ENCODE measurements at places on chromosomes 16 and 17.

DNA sequence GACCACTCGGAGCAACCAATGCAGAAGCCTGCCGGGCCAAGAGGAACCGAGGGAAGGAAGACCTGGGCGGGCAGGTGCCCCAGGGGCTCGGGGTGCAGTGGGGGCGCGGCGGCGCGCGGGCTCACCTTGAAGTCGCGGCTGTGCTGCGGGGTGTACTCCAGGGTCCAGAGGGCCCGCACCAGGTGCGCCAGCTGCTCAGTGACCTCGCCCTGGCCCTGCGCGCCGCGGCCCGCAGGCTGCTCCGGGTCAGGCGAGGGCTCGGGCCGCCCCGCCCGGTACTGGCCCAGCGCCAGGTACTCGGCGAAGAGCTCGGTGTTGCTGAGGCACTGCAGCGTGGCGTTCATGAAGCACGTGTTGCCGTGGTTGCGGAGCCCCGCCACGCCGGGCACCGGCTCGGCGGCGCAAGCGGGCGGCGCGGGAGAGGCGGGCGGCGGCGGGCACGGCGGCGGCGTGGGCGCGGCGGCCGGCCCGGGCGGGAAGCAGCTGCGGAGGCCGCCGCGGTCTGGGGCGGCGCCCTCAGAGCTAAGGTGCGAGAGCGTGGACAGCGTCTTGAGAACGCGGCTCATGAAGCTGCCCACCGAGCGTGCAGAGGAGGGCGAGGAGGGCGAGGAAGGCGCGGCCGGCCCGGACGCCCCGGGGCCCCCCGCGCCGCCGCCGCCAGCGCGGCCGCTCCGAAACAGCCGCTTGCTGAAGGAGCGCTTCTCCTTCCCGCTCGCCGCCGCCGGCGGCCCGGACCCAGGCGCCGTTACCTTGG lies 562 bp downstream of the USP31 start:
- DNase-seq: peak; percentile 23

DNA sequence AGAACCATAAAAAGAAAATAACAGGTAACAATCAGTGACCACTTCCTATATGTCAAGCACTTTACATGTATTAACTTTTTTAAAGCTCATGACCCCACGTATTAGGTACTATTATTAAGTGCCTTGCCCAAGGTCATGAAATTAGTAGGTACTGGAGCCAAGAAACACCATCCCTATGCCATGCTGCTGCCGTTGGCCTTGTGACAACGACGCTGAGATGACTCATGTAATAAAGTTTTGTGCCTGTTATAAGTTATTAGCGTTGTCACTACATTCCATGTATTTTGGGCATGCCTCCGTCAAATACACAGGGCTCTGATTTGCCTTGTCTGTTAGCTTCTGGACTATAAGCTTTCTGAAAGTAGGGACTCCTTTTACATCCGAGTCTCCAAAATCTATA lies 1.4 kb downstream of the BBS2 start:
- DNase-seq: no peak

GRCh38 chr16:15464401-15465186 lies 30.2 kb downstream of the BMERB1 start:
- DNase-seq: no peak

GRCh38 chr17:42845918-42846593 lies 1.7 kb downstream of the AOC2 start:
- DNase-seq: no peak

DNA sequence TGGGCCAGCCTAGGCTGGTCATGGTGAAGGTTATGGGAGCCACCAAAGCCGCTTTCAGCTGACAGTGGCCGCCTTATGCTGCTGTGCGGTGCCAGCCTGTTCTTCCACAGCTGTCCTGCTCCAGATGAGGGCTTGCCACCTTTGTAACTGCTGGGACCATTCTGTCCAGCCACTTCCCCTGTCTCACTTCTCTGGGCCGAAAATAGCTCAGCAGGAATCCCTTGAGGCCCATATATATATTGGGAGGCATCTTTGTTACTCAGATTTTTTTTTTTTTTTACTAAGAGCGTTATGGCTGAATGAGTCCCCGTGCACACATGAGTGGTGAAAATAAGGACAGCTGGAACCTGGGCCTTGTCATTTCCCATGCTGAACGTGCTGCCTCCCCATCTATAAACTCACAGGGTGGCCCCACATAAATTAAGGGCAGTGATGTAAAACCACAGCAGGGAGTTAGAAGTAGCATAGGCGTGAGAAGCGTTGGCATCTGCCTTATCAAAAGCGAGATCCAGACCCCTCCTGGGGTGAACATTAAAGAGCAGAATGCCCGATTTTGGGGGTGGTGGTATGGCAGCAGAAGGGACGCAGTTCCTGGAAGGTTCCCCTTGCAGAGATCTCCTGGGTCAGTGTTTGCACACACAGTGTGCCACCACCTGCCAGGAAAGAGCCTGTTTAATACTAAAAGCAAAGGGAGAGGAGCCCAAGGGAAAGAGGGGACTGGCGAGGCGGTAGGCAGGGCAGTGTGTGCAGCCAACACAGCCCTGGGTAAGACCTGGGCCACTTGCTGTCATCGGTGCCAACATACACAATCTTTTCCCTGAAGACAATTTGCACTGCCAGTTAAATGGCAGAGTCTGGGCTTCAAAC lies 57.8 kb downstream of the USP43 start:
- DNase-seq: no peak

DNA sequence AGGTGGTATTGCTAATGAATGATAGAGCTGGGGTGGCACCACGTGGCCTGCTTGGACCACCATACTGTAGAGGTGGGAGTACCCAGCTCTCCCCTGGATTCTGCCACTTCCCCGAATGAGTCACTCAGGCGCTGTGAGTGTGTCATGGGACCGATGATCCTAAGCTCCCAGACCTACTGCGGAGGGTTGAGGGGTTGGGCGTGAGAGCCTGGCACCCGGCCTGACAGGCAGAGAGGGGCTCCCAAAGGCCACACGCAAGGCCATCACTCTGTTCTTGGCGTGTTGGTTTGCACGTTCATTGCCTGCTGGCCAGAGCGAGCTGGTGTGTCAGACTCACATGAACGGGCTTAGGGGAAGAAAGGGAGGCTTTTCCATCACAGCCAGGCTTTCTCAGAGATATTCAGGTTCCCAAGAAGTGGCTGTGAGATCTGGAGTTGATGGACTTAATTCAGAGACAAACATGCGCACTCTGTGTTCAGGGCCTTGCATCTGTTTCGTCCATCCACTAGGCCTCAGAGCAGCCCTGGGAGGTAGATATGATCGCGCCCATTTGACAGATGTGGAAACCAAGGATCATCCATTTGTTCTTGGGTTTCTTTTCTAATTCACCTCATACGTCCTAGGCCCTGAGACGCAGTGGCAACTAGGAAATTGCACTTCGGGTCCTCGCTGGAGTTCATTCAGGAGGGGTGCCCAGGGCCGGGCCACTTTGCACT lies 41.4 kb downstream of the CMIP start:
- DNase-seq: no peak

DNA sequence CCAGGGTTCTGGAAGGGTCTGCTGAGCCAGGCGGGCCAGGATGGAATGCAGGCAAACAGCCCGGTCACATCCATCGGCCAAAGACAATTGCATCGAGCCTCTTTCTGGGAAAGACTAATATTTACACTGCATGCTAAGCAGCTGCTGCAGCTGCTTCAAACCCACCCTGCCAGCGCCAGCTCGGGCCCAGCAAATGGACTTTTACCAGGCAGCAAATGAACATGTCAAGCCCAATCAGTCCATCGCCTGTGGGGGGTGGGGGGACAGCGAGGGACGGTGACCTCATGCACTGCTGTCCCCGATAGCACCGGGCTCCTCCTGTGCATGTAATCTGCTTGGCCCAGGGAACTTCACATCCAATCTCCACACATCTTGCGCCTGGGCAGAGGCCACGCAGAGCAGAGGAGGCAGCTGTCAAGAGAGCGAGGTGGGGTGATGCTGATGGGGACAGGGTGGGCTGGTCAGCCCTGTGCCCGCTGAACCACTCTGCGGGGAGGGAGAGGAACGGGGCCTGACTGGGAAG lies 39.4 kb upstream of the CDH5 start:
- DNase-seq: no peak

GRCh38 chr17:83110735-83111134 lies 31.3 kb downstream of the METRNL start:
- no peak for DNase-seq

DNA sequence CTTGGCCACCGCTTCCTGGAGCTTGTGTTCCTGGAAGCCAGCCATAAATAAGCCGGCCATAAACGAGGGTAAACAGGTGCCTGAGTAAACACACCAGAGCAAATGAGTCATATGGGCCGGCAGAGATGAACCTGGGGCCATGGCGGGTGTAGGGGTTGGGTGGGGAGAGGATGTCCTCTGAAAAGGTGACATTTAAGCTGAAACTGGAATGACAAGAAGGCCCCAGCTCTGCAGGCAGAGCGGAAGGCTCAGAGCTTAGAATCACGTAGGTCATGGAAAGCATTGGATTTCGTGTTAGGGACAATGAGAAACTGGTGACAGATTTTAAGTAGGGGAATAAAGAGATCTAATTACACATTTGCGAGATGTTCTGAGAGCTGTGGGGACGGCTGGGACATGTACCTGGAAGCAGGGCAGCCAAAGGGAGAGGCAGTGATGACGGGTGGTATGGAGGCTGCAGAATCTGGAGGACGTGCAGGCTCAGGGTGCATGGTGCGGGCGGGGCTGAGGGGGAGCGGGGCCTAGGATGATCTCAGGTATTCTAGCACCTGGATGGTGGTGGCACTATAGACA lies 8.1 kb upstream of the DNASE1 start:
- no peak for DNase-seq

DNA sequence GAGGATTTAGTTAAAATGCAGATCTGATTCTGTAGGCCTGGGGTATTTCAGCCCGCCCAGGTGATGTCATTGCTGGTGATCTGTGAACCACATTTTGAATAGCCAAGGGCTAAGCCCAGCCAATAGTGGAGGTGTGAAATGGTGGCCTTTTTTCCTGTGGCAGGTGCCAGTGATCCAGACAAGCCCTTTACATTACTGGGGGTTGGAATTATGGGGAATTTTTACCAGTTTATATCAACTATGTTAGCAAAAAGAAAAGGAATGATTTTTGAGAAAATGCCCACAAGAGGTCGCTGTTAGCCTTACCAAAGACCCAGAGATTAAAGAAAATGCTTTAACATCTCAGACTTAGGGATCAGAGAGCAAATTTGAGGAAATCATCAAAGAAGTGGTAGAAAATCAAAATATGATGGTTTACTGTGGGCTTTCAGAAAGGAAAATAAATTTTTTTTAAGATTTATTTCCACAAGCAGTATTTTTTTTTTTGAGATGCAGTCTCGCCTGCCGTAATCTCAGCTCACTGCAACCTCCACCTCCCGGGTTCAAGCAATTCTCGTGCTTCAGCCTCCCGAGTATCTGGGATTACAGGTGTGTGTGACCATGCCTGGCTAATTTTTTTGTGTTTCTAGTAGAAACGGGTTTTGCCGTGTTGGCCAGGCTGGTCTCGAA lies 3.9 kb downstream of the VPS35L start:
- peak; percentile 34 for DNase-seq

- DNase-seq: no peak
Measured at GRCh38 chr16:25035494-25036405, 20.6 kb upstream of the ARHGAP17 start.

GRCh38 chr17:21360048-21360447 lies 16.1 kb upstream of the KCNJ12 start:
- DNase-seq: no peak

- peak; percentile 81 for DNase-seq
Measured at GRCh38 chr16:66899945-66900710, 18.6 kb downstream of the CDH16 start.

DNA sequence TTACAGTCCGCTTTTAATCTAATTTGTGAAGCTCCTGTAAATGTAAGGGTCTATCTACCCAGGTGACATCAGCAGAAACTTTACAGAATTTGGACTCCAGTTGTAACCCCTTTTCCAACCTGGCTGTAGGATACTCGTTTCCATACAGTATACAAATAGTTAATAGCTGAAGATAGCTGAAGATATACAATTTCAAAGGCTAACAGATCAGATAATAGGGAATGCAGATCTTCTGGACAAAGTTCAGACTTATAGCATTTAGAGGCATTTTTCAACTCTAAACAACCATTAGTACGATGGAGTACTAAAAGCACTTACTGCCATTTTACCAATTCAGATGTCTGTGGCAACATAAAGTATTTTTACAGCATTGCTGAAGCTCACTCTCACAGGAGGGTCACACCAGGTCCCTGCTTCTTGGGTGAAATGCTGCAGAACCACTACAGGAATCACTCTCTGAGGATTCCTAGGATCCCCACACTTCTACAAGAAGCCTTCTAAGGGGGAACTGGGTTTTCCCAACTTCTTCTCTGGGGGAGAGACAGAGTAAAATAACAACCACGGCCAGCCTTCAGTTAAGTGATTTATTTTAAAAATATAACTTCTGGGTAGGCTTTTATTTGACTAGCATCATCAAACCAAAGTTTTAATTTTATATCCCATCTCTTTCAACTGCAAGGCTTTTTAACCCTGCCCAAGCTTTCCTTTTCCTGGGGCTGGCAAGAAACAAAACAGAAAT lies 2.9 kb downstream of the VEZF1 start:
- no peak for DNase-seq

GRCh38 chr17:49414271-49414621 lies 436 bp downstream of the PHB1 start:
- DNase-seq: no peak

DNA sequence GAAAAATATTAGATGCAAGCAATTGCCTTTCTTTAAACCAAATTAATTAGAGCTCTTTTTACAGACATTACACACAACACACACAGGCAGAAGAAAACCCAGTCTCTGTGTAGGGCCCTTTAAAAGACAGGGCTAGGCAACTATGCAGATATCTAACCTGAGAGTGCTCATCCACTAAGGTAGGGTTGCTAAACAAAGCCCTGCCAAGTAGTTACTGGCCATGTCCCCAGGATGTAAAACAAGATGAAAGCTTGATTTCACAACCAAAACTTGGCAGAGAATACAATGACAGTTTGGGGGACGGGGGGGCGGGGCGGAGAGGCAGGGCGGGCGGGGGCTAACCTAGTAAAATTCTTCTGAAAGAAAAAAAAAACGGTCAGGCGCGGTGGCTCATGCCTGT lies 669.0 kb upstream of the CA10 start:
- DNase-seq: no peak

GRCh38 chr17:27893841-27894503 lies 807 bp upstream of the LYRM9 start:
- DNase-seq: no peak

- no peak for DNase-seq
Measured at GRCh38 chr16:2484898-2485508, 10.1 kb downstream of the TBC1D24 start.

DNA sequence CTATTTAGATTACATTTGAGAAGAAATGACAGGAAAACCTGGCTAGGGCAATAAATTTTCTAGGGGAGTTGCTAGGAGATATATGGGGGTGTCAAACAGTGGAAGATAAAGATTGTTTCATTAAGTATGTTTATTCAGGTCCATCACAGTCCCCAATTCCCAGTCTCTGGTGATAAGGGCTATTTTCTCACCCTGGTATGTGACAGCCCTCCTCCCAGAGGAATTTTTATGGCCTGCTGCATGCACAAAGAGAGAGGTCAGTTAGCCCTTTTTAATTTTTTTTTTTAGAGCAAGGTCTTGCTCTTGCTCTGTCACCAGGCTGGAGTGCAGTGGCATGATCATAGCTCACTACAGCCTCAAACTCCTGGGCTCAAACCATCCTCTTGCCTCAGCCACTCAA lies 53.6 kb upstream of the ATF7IP2 start:
- no peak for DNase-seq

GRCh38 chr16:6484935-6485334 lies 847.7 kb upstream of the RBFOX1 start:
- no peak for DNase-seq

- DNase-seq: no peak
Measured at GRCh38 chr16:54489225-54490111, 202.9 kb upstream of the IRX3 start.

GRCh38 chr16:2296661-2297505 lies 29.0 kb upstream of the RNPS1 start:
- peak; percentile 21 for DNase-seq
